LHCN-M2 (cell line): ENCODE measurements at places on chromosomes 16 and 17. TPM values are rescaled to one million over a fixed set of nuclear protein-coding genes. Genes with fewer than 3 reads are reported as not detected.
A peak's percentile ranks its signal among the peaks of the same experiment; 100 is the strongest.

The C16orf92 gene
- not detected in 2 replicates for total RNA-seq

GRCh38 chr16:85571813-85572619, 41.1 kb upstream of the GSE1 start:
- DNase-seq, result no peak

The CA7 gene
- total RNA-seq, result not detected in 2 replicates

- DNase-seq, result no peak
Measured at GRCh38 chr17:4950075-4950745, 709 bp upstream of the ENO3 start.

The SCGB1C2 gene
- total RNA-seq, result not detected in 2 replicates

GRCh38 chr16:57483725-57484514, 2.4 kb downstream of the DOK4 start:
- no peak for DNase-seq

GRCh38 chr17:37519251-37519985, 29.7 kb downstream of the DUSP14 start:
- DNase-seq, result no peak

GRCh38 chr17:73163043-73163442, 1.8 kb upstream of the SSTR2 start:
- DNase-seq, result no peak

GRCh38 chr17:83101805-83102480, 22.5 kb downstream of the METRNL start:
- DNase-seq, result no peak

GRCh38 chr16:56401482-56401881, 23.9 kb downstream of the AMFR start:
- DNase-seq, result peak; percentile 37

The CACNG5 gene
- total RNA-seq, result not detected in 2 replicates

DNA sequence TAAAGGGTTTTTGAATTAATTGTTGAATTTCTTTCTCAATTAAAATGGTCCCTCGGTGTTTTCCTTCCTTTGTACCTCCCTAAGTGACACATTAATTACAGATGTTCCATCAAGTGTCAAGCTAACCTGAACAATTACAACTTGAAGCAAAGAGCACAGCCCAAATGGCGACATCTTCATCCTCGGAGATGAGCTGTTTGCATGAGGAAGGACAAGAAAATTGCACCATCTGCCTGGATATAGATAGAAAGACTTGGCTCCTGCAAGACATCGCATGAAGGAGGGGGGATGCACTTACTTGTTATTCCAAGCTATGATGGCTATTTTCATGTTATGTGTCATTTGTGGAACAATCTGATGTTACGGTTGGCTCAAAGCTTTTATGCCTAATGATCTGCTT, 86.4 kb upstream of the ZKSCAN2 start:
- DNase-seq, result no peak

DNA sequence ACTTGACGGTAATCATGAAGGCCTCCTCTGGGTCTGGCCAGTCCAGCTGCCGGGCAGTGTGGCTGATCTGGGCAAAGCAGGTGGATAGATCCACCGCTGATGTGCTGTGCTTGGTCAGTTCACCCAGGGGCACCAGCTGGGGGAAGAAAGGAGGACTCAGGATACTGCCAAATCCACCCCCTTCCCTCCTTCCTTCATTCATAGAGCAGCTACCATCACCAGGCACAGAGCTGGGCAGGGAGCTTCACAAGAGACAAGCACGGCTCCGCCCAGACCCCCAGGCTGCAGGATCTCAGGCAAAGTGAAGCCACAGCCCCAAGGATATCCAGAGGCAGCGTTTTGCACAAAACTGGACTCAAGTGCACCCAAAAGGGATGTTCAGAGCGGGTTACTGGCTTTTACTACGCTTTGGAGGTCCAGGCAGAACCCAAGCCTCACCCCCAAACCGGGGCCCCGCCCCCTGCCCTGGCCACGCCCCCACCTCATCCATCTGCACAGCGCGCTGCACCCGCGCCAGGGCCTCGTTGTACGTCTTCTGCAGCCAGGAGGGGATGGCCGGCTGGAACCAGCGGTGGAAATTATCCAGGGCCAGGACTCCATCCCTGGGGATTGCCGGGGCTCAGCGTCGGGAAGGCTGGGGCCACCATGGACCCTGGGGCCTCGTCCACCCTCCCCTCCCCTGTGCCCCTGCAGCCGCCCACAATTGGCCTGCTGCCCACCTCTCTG, 9.1 kb downstream of the UNC13D start:
- no peak for DNase-seq

The MT1M gene
- 2.2 and 4.2 TPM in 2 replicates for total RNA-seq

The ACSM5 gene
- 3.6 and 4.2 TPM in 2 replicates for total RNA-seq

The HOXB5 gene
- 0.90 and 1.8 TPM in 2 replicates for total RNA-seq

DNA sequence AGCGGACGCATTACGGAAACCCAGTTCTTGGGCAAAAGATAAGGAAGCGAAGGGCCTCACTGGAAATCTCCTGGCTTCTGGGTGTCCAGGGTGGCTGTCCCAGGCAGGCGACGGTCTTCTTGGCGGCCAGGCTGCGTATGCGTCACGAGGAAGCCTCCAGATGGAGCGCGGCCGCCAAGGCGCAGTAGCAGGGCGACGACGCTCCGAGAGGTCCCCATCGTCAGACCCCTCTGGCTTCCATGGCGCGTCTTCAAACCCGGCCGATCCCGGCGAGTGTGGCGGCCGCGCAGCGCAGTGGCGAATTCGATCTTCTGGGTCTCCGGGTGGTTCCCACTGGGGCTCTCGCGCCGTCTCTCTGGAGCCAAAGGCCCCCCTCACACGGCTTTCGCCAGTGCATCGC, 13.8 kb upstream of the ANKRD40CL start:
- no peak for DNase-seq

DNA sequence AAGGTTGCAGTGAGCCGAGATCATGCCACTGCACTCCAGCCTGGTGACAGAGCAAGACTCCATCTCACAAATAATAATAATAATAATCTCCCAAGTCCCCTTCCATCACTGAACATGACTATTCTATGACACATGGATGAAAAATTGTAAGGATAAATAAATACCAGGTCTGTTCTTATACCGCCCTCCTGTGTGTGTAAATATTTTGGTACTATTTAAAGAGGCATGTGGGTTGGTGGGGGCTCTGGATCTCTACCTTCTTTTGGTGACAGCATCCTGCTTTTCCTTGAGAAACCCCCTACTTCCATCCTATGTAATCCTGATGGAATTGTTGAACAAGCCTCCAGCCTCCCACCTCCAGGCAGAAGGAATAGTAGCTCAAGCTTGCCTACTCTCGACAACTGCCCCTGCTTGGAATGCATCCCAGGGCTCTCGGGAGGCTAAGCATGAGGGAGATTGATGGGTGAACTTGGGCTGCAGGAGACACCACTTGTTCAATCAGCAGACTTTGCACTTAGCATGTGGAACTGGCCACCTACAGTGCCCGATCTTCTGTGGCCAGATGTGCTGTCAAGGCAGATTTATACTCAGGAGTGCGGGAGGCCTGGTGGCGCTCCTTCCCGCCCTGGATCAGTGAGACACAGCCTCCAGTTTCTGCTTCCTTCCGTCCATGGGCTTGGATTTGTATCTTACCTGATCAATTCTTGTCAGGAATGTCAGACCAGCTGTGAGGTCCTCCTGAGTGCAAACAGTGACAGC, 287.4 kb downstream of the SLC39A11 start:
- DNase-seq, result no peak

DNA sequence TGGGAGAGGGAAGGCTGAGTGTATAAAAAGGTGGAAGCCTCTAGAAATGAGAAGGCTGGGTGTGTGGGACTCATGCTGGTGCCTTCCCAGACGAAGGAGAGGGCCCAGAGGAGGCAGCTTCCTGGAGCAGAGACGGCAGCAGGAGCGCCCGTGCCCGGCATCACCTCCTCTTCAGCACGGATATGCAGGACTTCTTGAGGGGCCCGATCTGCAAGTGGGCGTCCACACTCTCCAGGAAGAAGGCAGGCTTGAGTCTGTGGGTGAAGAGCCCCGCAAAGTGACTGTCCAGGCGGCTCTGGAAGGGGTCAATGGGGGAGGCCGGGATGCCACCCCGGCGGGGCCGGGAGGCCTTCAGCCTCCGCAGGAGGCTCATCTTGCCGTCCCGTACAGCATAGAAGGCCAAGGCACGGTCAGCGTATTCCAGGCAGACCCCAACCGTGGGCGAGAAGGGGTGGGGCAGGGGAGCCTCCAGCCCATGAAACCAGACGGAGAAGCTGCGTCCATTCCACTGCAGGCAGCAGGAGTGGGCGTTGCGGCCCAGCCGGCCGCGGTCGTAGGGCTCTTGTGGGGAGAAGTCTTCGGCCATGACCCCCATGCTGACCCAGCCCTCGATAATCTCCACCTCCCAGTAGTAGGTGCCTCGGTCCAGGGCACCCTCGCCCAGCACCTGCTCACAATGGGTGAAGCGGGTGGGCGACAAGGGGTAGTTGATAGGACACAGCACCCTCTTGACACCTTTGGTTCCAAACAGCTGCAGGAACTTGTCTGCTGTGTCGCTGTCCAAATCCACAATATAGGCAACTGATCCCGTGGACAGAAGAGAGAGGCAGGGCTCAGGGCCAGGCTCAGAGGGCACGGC, 3.8 kb downstream of the TRIM47 start:
- DNase-seq, result no peak

The SCN4A gene
- total RNA-seq, result 0.06 TPM in 1 of 2 replicates, not detected in the other

DNA sequence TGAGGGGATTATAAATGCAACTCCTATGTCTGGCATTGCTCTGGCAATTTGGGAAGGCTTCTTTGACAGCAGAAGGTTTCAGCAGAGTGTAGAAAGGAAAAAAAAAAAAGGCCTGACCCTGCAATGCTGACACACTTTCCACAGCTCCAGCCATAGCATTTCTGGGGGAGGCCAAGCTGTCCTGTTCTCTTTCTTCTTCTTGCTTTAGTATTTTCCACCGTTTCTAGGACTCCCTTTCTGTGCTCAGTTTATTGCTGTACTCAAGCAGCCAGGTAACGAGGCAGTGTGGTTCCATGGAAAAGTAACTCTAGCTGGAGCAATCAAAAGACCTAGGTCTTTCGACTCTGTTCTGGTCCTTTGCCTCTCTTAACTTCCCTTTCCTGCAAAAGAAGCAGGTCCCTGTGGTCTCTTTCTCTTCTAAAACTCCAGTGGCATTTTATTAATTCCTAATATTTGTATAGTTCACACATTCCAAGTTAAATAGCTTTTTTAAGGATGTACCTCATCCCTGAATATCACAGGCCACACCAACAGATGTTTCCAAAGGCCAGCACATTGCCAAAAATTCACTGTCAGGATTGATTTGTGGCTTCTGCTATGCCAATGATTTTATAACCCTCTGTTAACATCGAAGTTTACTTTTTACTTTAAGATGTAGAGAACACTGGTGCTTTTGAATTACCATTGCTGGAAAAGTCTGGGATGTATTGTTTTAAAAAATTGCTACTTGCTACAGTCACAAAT, 90.3 kb upstream of the BCAR1 start:
- no peak for DNase-seq

The TMEM11 gene
- total RNA-seq, result 23.4 and 26.2 TPM in 2 replicates
